Right hindlimb (tissue), 1 donor: ENCODE measurements at places on chromosomes 12 and 14.

GRCh38 chr12:6494968-6495367, 1.1 kb downstream of the NCAPD2 start:
- DNase-seq, result no peak

- no peak for DNase-seq
Measured at GRCh38 chr14:89637581-89637980, 220.5 kb upstream of the FOXN3 start.

DNA sequence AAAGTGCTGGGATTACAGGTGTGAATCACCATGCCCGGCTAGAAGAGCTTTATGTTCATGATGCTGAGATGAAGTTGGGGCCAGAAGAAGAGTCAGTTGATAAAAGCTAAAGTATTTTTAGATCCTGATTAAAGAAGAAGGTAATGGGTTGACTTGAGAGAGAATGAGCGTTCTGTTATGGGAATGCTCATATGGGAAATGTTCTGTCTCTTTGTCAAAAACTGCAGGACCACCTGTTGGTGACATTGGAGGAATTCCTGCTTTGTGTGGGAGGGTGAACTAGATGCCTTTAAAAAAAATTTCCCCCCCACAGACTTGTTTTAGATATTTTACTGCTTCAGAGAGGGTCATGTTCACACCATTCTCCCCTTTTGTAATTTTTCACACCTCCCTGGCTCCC, 6.7 kb downstream of the WDR20 start:
- no peak for DNase-seq

DNA sequence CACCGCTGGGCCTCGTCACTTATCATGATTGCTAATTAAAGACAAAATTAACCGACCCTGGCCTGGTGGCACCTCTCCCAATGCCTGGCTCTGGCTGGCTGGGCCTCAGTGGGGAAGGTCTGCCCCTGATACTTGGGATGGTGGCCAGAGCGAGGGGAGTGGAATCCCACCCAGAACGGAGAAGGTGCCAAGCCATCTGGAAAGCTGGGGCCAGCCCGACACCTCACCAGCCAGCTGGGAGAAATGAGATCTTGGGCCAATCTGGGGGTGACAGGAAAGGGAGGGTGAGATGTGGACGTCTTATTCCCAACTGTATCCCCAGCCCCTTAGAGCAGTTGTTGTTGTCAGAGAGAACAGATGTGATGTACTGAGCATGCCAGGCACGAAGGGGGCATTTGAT, 215.0 kb upstream of the PWP1 start:
- DNase-seq, result no peak

DNA sequence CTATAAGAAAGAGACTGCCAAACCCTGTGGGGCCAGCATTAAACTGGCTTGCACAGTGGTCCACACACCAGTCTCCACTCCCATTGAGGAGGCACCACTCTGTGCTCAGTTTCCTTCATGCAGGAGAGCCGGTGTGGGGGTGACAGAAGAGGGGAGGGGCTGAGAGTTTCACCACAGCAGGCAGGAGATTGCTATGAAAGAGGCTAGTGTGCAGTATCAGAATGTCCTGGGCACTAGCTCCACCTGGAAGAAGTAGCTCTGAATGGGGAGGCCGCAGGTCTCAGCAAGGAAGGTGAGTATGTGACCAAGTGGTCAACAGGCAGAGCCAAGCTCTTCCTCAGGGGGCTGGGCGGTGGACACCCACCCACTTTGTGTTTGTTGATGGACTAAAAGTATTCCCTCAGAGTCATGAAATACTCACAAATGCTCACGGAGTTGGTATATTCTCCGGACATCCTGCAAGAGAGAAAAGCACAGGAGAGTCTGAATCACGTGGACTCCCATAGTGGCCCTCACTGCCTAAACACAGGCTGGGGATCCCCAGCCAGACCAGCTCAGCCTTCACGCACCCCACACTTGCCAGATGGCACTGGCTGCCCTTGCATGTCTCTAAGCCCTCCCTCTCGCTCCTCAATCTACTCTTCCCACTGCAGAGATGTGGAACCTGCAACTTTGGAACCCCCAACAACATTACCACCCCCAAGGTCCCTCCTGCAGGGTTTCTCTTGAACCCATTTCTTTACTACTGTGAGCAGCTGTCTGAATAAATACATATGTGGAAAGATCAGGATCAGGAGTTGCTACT, 7.8 kb upstream of the KRT72 start:
- DNase-seq, result no peak

- no peak for DNase-seq
Measured at GRCh38 chr12:1297206-1297605, 297.2 kb downstream of the FBXL14 start.

- DNase-seq, result peak; percentile 63
Measured at GRCh38 chr14:22978981-22979671, 3.2 kb downstream of the AJUBA start.

DNA sequence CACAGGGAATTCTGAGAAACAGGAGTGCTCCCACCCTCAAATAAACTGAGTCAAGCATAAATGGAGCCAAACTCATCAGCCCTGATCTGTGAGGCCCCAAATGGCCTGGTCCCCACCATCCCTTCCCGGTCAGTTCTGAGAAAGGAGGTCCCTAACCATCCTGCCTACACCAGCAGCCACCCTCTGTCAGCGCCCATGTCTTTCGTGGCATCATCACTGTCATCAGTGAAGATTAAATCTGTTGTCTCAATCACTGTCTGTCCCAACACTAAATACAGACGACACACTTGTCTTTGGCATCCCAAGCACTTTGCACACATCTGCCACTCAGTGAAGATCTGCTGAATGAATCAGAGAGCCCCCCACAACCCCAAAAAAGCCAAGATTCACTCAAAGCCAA, 22.4 kb downstream of the VPS37B start:
- no peak for DNase-seq

DNA sequence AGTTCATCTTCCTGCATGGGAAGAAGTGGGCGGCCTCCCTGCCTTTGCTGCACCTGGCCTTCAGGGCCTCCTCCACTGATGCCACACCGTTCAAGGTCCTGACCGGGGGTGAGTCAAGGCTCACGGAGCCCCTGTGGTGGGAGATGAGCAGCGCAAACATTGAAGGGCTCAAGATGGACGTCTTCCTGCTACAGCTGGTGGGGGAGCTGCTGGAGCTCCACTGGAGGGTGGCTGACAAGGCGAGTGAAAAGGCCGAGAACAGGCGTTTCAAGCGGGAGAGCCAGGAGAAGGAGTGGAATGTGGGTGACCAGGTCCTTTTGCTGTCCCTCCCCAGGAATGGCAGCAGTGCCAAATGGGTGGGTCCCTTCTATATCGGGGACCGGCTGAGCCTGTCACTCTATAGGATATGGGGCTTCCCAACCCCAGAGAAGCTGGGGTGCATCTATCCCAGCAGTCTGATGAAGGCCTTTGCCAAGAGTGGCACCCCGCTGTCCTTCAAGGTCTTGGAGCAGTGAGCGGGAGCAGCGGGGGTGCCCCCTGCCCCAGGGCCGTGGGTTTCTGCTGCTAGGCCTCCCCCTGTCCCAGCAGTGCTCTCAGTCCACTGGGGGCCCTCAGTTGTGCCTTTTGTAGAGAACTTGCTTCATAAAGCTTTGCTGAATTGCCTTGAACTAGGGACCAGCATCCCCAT, 12.4 kb downstream of the CBLN3 start:
- DNase-seq, result peak; percentile 30

- no peak for DNase-seq
Measured at GRCh38 chr14:100884456-100884855, 19.1 kb downstream of the RTL1 start.
